A549 treated with Mapracorat at 1 μM for 4 hours (cell line): ENCODE measurements at places on chromosomes 11 and 22. TPM values are rescaled to one million over a fixed set of nuclear protein-coding genes. Genes with fewer than 3 reads are reported as not detected.

MMP11 gene
- total RNA-seq = 0.08 to 0.43 TPM (median 0.27 TPM) in 5 replicates

CNIH2 gene
- total RNA-seq = 2.2 to 3.4 TPM (median 2.4 TPM) in 5 replicates

ESAM gene
- 10.9 to 15.1 TPM (median 13.5 TPM) in 5 replicates for total RNA-seq

FAM227A gene
- 0.74 to 1.3 TPM (median 0.75 TPM) in 5 replicates for total RNA-seq

SOX10 gene
- total RNA-seq = not detected in 5 replicates

OR4A16 gene
- total RNA-seq = not detected in 5 replicates

ACTN3 gene
- total RNA-seq = not detected in 5 replicates

TMEM121B gene
- total RNA-seq = 0.09 to 0.25 TPM (median 0.14 TPM) in 5 replicates

RAG2 gene
- not detected in 5 replicates for total RNA-seq

CDON gene
- total RNA-seq = 1.4 to 2.8 TPM (median 2.1 TPM) in 5 replicates

PPME1 gene
- total RNA-seq = 51.5 to 55.8 TPM (median 54.1 TPM) in 5 replicates
